Stromal cell of bone marrow (primary cell): ENCODE measurements at places on chromosomes 6 and 20.

DNA sequence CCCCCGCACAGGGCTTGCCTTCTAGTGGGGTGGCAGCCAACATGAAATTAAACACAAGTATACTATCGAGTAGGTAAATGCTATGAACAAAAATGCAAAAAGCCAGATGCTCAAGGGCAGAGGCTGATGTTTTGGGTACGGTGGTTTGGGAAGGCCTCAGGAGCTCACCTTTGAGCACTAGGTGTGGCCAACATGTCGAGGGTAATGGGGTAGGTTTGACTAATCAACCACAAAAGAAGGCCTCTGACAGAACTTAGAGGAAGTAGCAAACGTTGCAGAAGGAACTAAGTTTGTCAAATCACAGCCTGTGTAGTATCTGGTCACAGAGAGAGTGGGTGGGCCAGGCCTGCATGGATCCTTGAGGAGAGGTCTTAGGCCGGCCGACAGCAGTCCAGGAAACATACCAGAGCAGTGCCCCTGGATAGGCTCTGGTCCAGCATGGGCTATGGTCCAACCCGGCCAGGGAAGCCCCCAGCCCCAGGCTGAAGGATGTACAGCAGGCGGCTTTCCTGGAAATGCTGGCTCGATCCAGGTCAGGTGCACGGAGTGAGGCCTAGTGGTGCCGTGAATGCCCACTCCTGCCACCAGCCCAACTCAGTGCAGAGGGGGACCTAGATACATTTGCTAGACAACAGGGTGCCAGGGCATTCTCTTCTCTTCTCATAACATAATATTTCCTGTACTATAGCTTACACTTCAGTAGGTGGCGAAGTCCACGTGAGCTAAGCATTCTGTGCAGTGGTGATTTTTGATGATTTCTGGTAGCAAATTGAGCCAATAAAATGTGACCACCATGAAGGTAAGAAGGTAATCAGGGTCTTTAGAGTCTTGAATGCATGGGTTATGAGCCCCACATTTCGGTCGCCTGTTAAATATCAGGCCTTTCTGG is 56.3 kb upstream of the CD93 start:
- DNase-seq: no peak

DNA sequence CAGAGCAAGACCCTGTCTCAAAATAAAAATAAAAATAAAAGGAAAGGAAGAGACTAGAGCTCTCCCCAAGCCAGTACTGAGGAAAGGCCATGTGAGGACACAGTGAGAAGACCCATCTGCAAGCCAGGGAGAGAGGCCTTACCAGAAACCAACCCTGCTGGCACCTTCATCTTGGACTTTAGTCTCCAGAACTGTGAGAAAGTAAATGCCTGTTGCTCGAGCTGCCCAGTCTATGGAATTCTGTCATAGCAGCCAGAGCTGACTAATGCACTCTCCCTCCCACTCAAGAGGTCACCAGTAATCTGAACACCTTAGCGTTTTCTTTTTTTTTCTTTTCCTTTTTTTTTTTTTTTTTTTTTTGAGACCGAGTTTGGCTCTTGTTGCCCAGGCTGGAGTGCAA is 7.3 kb upstream of the PRPH2 start:
- no peak for DNase-seq

GRCh38 chr20:51784299-51784698 is 16.1 kb upstream of the ATP9A start:
- no peak for DNase-seq

DNA sequence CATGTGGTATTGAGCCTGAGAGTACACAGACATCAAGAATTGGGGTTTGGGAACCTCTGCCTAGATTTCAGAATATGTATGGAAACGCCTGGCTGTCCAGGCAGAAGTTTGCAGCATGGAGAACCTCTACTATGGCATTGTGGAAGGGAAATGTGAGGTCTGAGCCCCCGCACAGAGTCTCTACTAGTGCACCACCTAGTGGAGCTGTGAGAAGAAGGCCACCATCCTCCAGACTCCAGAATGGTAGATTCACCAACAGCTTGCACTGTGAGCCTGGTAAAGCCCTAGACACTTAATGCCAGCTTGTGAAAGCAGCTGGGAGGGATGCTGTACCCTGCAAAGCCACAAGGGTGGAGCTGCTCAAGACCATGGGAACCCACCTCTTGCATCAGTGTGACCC is 658.2 kb downstream of the HACE1 start:
- DNase-seq: no peak

- no peak for DNase-seq
Measured at GRCh38 chr20:57654998-57655808, 35.0 kb upstream of the ZBP1 start.

DNA sequence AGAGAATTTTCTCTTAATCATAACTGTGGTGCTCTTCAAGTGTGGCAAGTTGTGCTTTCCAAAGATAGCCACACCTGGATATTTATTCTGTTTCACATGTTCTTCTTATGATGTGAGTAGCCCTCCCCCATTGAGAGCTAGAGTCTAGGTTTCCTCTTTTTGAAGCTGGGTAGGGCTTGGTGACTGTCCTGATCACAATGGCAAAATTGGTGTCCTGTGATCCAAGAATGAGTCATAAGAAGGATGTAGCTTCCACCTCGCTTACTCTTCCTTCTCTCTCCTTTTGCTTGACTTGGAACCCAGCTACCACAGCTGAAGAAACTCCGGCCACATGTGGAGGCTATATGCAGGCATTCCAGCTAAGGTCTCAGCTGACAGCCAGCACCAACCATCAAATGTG is 7.4 kb upstream of the IGF2R start:
- DNase-seq: no peak

DNA sequence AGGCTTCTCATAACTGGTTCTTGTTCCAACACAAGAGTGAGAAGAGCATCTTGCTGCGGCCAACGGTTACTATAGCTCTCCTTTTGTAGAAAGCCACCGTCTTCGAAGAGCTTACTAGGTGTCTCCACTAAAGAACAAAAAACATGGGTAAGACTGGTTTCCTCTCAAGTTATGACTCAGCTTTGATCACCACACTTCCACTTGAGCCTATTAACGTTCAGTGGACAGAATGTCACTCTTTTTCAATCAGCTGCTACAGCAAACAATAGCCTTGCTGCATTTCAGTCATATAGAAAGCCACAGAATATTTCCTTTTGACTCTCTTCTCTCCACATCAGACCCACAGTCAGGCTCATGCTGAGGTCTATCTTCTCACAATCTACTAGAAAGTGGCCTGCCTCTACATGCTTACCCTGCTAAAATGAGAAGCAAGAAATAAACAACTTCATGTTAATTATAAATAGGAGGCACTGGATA is 243.5 kb upstream of the PREP start:
- no peak for DNase-seq
